ENCODE measurements at places on chromosomes 2 and 18.

GRCh38 chr18:11807233-11807632 lies 44.0 kb upstream of the CHMP1B start:
- H3K4me3 ChIP-seq = no peak overlapping the region
- no peaks in the 10 kb centered on the region for H3K27me3 ChIP-seq
- H3K27ac ChIP-seq = no peak overlapping the region
- DNase-seq = no peak
- H3K4me1 ChIP-seq = no peaks in the 10 kb centered on the region
- no peaks in the 10 kb centered on the region for H3K36me3 ChIP-seq

DNA sequence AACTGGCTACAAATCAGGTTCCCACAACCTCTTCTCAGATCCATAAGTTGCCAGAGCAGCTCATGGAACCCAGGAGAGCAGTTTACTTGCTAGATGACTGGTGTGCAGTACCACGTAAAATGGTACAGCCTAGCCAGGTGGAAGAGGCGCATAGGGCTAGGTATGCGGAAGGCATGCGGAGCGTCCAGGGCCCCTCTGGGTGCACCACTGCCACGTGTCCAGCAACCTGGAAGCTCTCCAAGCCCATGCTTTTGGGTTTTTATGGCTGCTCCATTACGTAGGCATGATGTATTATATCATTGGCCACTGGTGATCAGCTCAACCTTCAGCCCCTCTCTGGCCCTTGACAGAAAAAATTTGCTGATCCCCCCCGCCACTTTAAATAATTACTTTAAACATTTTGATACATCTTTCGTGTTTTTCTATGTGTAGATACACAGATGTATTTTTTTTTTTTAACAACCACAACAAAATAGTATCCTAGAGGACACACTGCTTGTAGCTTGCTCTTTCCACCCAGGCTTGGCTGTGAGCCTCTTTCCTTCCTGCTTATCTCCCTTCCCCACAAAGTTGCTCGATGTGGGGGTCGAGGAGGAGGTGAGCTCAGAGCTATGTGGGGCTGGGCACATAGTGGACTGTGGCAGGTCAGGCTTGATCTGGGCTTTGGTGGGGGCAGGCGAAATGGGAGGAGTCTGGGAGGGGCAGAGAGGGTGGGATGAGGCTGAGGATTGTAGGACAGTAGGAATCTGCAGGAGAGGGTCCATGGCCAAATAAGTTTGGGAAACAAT lies 65.4 kb upstream of the MCFD2 start:
- DNase-seq = no peak
- H3K27me3 ChIP-seq = no peaks in the 10 kb centered on the region
- no peaks in the 10 kb centered on the region for H3K36me3 ChIP-seq
- H3K4me3 ChIP-seq = no peak overlapping the region

DNA sequence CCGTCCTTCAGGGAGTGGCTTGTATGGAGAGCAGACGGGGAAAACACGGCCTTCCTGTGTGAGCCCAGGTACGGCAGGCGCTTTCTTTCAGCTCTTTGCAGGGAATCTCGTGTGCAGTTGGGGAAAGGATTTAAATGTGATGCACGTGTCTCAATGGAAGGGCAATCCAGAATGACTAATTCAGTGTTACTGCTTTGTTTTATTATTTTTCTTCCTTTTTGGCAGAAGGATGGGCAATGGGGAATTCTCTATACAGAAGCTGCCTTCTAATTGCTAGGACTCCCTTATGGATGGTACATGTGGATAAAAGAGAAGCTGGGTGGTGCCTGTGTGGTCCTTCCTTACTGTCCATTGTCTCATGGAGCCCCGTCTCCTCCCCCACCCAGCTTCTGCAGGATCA lies 107.4 kb downstream of the WDSUB1 start:
- peaks cover 6% of the 10 kb centered on the region for H3K4me1 ChIP-seq
- peaks cover 12% of the 10 kb centered on the region for H3K36me3 ChIP-seq
- no peak overlapping the region for H3K27ac ChIP-seq
- H3K27me3 ChIP-seq = no peaks in the 10 kb centered on the region

- no peak for DNase-seq
- no peaks in the 10 kb centered on the region for H3K4me1 ChIP-seq
- no peak overlapping the region for H3K4me3 ChIP-seq
- no peaks in the 10 kb centered on the region for H3K27me3 ChIP-seq
These were observed 308.9 kb upstream of the ATP5MC3 start for GRCh38 chr2:175490360-175490791.

DNA sequence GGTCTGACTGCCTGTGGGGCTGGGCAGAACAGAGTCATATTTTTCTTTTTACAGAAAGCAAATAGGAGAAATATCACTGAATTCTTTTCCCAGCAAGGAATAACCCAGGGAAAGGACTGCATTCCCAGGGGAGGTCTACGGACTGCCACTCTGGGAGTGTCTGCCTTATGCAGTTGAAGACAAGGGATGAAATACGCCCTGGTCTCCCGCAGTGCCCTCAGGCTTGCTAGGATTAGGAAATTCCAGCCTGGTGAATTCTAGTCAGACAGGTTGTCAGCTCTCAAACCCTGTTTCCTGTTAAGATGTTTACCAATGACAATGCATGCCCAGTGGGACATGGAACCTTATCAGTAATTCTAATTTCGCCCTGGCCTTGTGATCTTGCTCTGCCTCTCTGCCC lies 30.3 kb upstream of the PDK1 start:
- H3K4me1 ChIP-seq = no peaks in the 10 kb centered on the region
- no peaks in the 10 kb centered on the region for H3K27me3 ChIP-seq
- no peak for DNase-seq
- no peak overlapping the region for H3K27ac ChIP-seq
- H3K36me3 ChIP-seq = no peaks in the 10 kb centered on the region

GRCh38 chr18:31590570-31590969 lies 1.1 kb upstream of the TTR start:
- H3K36me3 ChIP-seq = no peaks in the 10 kb centered on the region
- H3K4me1 ChIP-seq = no peaks in the 10 kb centered on the region
- no peaks in the 10 kb centered on the region for H3K27me3 ChIP-seq
- no peak overlapping the region for H3K4me3 ChIP-seq
- H3K27ac ChIP-seq = no peak overlapping the region

All from kidney (tissue), 22 donors.